Fibroblast of skin of abdomen (primary cell): ENCODE measurements at places on chromosomes 16 and 17.

DNA sequence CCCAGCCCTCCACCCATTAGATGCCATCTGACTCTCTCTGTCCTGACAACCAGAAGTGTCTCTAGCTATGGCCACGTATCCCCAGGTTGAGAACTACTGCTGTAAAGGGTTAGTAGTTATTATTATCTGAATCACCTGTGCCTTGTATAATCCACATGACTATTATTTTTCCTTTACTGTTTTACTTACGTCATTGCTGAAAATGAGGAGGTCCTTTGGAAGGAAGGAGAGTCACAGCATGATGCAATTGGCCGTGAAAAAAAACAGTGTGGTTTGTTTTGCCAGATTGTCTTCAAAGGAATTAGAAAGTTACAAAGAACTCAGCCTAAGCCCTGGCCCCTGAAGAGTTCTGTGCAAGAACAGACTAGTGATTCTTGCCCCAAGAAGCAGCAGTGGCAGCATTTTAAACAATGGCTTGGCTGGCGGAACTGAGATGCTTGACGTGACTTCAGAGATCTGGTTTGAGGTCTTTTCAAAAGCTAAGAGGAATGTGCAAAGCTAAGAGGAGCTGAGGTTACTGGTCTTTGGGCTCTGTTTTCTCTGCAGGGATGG lies 413.3 kb upstream of the EEF2KMT start:
- no peak for DNase-seq

- no peak for DNase-seq
Observed at GRCh38 chr17:74325743-74326379, at the start of gene KIF19. Gene KIF19, plus strand, starts transcription at chr17:74326226. Its CDS starts 124 bp downstream, at chr17:74326350.

GRCh38 chr17:28949185-28950016 lies 1.9 kb downstream of the PHF12 start:
- peak; percentile 33 for DNase-seq

- DNase-seq: no peak
Observed at GRCh38 chr17:71232801-71233559, 887.8 kb upstream of the SOX9 start.

DNA sequence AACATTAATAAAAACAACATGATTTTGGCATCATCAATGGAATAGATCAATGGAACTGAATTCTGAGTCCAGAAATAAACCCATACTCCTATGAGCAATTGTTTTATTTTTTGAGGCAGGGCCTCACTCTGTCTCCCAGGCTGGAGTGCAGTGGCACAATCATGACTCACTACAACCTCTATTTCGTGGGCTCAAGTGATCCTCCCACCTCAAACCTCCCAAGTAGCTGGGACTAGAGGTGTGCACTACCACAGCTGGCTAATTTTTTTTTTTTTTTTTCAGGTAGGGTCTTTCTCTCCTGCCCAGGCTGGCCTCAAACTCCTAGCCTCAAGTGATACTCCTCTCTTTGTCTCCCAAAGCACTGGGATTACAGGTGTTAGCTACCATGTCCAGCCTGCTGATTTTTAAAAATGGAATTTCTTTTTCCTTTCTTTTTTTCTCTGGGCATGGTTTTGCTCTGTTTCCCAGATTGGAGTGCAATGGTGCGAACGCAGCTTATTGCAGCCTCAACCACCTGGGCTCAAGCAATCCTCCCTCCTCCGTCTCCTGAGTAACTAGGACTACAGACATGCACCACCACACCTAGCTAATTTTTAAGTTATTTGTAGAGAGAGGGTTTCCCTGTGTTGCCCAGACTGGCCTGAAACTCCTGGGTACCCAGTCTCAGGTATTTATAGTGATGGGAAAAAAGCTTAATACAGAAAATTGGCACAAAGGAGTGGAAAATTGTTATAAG lies 7.3 kb upstream of the PRDM7 start:
- DNase-seq: no peak

- DNase-seq: peak; percentile 4
Observed at GRCh38 chr16:78227855-78228254, 128.4 kb downstream of the WWOX start.

DNA sequence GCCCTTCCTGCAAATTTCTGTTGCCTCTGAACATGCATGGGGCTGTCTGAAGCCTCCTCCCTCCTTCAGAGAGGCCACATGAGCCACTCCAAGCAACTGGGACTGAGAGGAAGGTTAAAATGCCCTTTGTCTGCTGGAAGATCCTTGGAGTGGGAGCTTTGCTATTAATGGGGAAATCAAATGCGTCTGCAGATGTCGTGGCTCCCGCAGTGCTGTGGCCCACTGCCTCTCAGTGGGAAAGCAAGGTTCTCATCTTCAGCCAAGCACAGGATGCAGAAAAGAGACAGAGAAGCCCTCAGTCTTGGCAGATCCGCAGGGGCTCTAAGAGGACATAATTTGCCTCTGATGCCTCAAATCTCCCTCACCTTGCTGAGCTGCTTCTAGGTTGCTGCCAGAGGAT lies 34.8 kb downstream of the PEMT start:
- DNase-seq: no peak

DNA sequence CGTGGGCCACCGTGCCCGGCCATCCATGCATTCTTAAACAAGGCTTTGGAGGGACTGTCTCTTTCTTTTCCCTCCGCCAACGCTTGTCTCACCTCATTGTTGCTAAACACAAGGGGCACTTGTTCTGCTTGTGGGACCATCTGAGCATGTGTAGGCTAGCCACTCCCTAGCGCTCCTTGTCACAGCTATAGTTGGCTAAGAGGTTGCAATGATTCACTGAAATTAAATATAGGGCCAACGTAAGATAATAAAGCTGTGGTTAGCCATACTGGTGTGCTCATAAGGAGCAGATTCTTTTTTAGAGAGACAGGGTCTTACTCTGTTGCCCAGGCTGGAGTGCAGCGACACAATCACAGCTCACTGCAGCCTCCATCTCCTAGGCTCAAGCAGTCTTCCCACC lies 41.2 kb downstream of the KIAA0513 start:
- no peak for DNase-seq

DNA sequence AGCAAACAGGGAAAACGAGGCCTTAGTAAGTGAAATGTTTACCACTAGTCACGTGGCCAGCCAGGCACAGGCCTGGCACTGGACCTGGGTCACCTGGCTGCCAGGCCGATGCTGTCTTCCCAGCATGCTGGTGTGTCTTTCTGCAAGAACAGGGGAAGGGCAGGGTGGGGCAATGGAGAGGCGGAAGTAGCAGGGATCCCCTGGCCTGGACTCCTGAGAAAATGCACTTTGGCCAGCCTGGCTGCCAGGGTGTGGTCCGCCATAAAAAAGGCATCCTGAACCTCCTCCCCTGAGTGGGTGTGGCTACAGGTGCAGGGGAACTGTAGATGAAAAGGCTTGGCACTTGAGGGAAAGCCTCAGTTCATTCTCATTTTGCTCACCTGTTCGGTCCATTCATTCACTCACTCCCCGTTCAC lies 1.0 kb upstream of the ANKRD40CL start:
- no peak for DNase-seq

- peak; percentile 57 for DNase-seq
Observed at GRCh38 chr16:30541502-30542329, 7.1 kb upstream of the ZNF747 start.

DNA sequence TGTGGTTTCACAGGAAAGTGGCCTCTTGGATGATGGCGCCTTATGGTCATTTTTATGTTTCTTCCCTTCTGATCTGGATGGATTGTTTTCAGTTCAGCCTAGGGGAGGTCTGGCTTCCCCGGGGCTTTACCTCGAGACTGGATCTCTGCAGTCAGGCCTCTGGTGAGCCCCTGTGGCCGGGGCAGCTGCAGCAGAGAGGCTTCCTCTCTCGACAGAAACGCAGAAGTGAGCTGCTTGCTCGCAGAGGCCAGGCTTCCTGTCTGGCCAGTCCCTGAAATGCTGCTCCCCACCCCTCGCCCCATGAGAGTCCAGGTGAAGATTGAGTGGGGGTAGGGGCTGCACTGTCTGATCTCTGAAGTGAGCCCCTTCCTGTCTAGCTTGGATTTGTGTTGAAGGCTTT lies 44.0 kb downstream of the PLCG2 start:
- no peak for DNase-seq

- peak; percentile 74 for DNase-seq
Observed at GRCh38 chr17:78979780-78980623, at the start of gene LGALS3BP. Gene LGALS3BP, minus strand, starts transcription at chr17:78979923. Its CDS starts 2,732 bp downstream, at chr17:78977191.

DNA sequence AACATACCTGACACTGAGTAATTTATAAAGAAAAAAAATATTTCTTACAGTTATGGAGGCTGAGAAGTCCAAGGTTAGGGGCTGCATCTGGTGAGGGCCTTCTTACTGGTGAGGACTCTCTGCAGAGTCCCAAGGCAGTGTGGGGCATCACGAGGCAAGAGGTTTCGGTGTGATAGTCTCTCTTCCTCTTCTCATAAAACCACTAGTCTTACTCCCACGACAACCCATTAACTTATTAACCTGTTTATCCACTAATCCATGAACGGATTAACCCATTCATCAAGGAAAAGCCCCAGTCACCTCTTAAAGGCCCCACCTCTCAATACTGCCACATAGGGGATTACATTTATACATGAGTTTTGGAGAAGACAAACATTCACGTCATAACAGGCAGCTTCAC lies 20.1 kb downstream of the CIITA start:
- DNase-seq: no peak

GRCh38 chr17:82655038-82655479 lies 6.8 kb upstream of the WDR45B start:
- DNase-seq: no peak

- no peak for DNase-seq
Observed at GRCh38 chr17:74160656-74161502, 42.6 kb upstream of the RPL38 start.

DNA sequence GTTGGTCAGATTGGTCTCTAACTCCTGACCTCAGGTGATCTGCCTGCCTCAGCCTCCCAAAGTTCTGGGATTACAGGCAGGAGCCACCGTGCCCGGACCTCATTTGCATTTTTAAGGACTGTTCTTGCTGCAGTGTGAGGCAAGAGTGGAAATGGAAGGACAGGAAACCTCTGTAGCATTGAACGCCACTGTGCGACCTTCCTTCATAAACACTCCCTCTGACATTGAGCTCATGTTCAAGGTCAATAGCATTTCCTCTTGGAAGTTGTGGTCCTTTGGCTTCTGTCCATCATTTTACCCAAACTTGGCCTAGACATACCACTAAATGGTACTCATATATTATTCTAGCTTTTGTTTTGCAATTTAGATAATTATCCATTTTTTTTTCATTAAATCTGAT lies 32.8 kb upstream of the ABCA8 start:
- DNase-seq: no peak

- DNase-seq: no peak
Observed at GRCh38 chr16:48913384-48913783, 303.4 kb upstream of the N4BP1 start.

DNA sequence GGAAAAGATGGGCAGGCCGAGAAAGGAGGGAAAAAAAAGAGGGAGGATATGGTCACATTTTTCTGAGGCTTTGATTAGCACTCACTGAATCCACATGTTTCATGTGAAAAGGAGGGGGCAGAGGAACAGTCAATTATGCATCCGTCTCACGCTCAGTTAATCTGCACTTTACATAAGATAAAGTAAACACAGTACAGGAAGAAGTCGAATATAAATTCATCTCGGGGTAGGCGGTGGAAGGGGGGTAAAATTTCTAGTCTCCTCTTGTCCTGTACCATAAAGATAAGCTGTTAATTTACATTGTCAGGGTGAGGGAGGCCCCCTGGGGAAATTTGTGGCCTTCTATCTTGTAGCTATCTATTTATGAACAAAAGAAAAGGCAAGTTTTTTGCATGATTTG lies 73.1 kb upstream of the CES5A start:
- no peak for DNase-seq

- peak; percentile 7 for DNase-seq
Observed at GRCh38 chr17:47652570-47652969, 2.9 kb downstream of the KPNB1 start.

DNA sequence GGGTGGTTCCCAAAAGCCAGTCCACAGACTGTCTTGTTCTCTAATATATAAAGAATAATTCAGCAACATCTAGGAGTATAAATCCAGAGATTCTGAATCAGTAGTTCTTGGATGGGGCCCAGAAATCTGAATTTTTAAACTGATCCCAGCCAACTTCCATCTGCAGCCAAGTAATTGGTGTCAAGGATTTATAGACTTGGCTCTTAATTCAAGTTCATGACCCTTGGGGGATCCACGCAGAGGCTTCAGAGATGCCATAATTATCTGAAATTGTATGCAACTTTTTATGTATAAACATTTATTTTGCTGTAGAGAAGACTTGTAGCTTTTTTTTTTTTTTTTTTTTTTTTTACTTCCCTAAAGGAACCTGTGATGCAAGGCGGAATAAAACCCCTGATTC lies 60.6 kb downstream of the HLF start:
- no peak for DNase-seq

GRCh38 chr17:58989629-58990028 lies 117.1 kb downstream of the TRIM37 start:
- no peak for DNase-seq

DNA sequence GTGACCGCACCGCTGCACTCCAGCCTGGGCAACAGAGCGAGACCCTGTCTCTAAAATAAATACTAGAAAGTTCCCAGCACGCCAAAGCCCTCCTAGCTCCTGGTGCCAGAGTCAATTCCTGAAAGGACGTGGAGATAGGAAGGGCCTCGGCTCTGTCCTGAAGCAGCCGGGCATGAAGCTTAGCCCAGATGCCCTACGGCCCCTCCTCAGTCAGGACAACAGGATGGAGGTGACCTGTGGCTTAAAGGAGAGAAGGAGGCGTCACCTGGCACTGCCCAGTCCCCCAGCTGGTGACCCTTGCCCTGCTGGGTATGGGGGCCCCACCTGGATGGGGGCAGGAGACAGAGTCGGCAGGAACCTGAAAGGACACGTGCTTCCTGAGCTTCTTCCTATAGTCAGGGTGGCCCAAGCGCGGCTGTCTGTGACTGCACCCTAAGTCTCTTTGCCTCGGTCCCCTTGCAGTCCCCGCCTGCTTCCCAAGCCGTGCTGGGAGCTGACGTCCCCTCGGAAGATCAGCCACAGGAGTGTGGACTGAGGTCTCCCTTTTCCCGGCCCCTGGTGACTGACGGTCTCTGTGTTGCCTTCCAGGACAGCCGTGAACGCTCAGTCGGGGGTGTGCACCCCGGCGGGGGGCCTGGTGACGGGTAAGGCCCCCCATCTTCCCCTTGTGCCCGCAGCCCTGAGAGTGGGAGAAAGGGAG lies 14.9 kb upstream of the RNF213 start:
- DNase-seq: no peak

DNA sequence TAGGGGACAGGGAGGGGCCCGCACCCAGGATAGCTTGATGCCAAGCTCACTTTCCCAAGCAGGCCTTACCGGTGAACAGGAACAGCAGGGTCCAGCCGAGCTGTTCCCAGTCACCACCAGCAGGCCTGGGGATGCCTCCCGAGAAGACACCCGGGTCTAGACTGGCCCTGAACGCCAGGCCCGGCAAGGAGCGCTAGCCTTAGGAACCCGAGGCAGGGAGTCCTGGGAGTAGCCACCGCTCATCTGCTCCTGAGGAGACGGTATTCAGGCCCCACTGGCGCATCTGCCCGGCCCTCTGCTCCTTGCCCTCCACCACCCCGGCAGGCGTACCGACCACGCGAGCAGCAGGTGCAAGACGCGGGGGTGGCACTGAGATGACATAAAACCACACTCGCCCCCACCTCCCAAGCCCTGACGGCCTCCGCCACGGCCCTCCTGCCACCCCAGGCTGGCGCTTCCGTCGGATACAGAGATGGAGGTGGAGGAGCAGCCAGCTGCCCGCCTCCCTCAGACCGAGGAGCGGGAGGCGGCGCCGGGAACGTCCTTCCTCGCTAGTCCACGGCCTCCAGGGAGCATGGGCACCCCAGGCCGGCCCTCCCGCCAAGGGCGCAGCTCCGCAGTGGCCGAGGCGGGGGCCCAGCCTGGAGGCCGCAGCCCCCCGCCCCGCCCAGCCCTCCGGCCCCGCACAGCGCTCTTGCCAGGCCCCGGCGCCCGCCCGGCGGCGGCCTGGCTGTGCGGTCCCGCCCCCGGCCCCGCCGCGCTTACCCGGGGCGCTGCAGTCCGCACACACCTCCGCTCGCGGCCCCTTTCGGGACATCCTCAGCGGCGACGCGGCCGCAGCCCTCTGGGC lies 661 bp downstream of the GIT1 start:
- DNase-seq: no peak
